Adipocyte (in vitro differentiated cells): ENCODE measurements at places on chromosomes 5 and 9.
A peak's percentile ranks its signal among the peaks of the same experiment; 100 is the strongest.

- DNase-seq: no peak
Observed at GRCh38 chr5:36644727-36645126, 38.3 kb downstream of the SLC1A3 start.

DNA sequence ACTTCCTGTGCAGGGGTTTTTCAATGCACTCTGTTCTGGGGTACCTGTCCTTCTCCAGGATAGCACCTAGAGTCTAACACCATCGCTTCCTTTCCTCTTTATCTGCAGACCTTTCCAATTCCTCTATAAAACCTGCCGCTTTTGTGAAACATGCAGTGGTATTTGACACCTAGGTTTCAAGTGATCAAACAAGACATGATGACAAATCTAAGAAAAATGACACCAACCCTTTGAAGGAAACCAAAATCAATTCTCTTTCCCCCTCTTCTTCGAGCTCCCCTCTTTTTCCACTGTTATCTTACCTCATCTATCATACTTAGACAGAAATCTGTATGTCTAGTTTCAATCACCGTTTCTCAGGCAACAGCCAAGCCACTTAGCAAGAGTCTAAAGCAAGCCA lies 25.6 kb upstream of the RANBP17 start:
- DNase-seq: no peak

- no peak for DNase-seq
Observed at GRCh38 chr9:115296831-115297565, 179.0 kb upstream of the TNC start.

- DNase-seq: no peak
Observed at GRCh38 chr9:135301271-135302263, 178.0 kb upstream of the PPP1R26 start.

- no peak for DNase-seq
Observed at GRCh38 chr5:160493806-160494338, 72.2 kb downstream of the PTTG1 start.

GRCh38 chr9:125829743-125830142 lies 82.6 kb downstream of the PBX3 start:
- peak; percentile 42 for DNase-seq

GRCh38 chr9:131837316-131837715 lies 97.4 kb upstream of the RAPGEF1 start:
- DNase-seq: no peak
